ENCODE measurements at places on chromosomes 5 and 9.

DNA sequence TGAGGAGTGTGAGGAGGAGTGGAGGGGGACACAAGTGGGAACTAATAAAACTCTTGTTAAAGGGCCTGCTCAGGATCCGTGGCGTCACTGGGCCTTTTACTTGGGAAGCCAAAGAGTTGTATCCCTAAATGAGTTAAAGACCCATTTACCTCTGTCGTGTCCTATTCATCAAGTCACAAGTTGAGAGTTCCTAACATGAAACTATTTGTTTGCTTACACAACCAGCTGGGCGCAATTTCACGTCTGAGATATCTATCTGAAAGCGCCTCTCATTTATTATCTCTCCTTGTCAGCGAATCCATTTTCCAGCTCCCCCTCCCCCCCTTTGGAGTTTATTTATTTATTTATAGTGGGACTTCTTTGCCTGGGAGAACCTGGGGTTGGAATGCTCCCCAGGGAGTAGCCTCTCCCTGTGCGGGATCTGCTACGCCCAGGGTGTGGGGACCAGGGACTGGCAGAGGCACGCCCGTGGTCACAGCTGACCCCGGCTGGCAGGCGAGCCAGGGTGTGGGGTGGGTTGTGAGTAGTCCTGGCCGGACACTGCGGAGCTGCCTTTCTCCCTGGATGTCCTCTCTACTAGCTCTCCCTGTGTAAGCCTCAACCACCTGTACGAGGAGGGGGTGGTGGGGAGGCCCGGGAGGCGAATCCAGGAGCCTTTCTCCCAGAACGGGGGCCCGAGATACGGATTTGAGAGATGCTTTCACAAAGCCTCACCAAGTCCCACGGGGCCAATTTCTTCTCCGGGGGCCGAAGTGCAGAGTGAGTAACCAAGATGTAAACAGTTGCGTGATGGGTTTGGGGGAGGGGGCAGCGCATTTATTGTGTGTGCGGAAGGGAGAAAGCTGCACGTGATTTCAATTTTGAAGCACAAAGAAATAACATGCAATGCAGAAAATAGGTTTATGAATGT lies 15.3 kb downstream of the NR2F1 start:
- DNase-seq = no peak

DNA sequence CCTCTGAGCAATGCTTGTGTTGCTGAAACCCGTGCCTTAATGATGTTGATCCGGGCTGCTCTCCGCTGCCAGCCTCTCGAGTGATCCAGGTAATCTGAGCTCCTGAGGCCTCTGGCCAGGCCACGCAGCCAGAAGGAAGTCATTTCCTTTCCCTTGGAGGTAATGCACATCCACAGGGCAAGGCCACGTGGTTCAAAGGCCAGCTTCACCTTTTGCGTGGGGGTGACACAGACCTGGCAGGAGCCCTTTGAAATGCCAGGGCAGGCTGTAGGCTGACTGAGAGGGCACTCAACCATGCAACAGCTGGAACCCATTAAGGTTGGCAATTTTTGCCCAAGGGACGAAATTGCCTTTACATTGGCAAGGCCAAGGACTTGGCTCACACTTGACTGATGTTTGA lies 80.4 kb downstream of the LIX1 start:
- no peak for DNase-seq

- peak; percentile 68 for DNase-seq
Measured at GRCh38 chr9:109986521-109986991, 206.6 kb downstream of the PALM2AKAP2 start.

DNA sequence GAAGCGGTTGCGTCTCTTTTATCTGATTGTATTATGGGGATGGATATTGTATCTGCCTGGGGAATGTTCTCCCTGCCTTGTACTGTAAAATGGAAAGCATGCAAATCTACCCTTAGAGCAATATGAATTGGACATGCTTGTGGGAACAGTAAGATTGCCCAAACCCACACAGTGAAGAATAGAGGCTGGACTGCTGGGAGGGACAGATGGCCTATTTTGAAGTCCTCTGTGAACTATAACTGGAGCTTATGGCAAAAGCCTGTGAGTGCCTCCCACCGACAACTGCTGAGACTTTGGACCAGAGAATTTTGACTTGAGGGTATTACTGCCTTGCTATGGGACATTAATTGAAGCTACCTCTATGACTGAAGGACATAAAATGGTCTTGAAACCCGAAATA lies 168.9 kb downstream of the ERCC6L2 start:
- no peak for DNase-seq

GRCh38 chr9:85310573-85310972 lies 431.2 kb downstream of the AGTPBP1 start:
- DNase-seq = no peak

Measured in SW 1271 (cell line).